ENCODE measurements at places on chromosomes 7 and 10. TPM values are rescaled to one million over a fixed set of nuclear protein-coding genes. Genes with fewer than 3 reads are reported as not detected.

- no peak for DNase-seq
These were observed 64.3 kb downstream of the ARID5B start for GRCh38 chr10:61965703-61966395.

- H3K27me3 ChIP-seq, result no peaks in the 10 kb centered on the region
- H3K4me3 ChIP-seq, result no peak overlapping the region
These were observed 243.1 kb downstream of the ARL4A start for GRCh38 chr7:12930534-12930933.

GRCh38 chr10:131947631-131948347 lies 33.9 kb downstream of the BNIP3 start:
- no peak for DNase-seq
- H3K4me1 ChIP-seq, result peaks cover 14% of the 10 kb centered on the region
- no peaks in the 10 kb centered on the region for H3K27me3 ChIP-seq
- H3K4me3 ChIP-seq, result no peak overlapping the region
- H3K27ac ChIP-seq, result no peak overlapping the region

FRMPD2 gene
- not detected for total RNA-seq

DNA sequence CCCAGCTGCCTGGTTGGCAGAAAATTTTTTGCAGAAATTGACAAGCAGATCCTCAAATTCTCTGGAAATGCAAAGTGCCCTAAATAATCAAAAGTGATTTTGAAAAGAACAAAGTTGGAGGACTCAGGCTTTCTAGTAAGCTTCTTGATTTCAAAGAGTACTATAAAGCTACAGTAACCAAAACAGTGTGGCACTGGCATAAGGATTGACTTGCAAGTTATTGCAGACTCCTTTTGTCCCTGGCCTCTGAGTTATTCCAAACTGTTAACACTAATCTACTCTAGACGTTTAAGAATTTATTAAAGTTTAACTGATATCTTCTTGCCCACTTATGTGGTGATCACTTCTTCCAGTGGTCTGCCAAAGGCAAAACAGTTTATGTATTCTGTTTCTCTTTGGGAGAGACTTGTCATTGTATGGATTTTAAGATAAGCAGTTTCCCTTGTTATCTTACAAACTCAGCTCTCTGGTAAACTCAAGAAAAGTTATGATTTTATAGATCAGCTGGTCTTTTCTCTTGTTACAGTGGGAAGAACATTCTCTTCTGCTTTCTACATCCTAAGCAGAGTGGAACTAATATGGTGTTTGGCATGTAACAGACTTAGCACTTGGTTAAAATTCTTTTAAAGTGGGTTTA lies 41.4 kb downstream of the LOXL4 start:
- no peaks in the 10 kb centered on the region for H3K36me3 ChIP-seq
- peaks cover 5% of the 10 kb centered on the region for H3K4me1 ChIP-seq
- H3K4me3 ChIP-seq, result no peak overlapping the region

DNA sequence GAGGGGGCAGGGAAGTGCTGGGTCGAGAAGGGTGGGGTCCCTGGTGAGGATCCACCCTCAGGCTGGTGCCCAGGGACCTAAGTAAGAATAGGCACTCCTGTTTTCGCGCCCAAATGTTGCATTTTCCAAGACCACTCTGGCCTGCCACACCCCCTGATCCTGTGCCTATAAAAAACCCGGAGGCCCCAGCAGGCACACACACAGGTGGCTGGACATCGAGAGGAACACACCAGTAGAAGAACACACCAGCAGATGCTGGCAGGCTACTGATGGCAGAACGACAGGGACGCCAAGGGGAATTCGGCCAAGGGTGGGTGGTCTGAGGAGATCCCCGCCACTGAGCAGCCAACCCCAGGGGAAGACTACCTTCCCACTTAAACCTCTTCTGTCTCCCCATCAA lies 633.9 kb upstream of the POT1 start:
- H3K4me3 ChIP-seq, result no peak overlapping the region
- H3K4me1 ChIP-seq, result no peaks in the 10 kb centered on the region
- H3K27me3 ChIP-seq, result no peaks in the 10 kb centered on the region
- no peak overlapping the region for H3K27ac ChIP-seq
- no peak for DNase-seq
- no peaks in the 10 kb centered on the region for H3K36me3 ChIP-seq

GRCh38 chr10:48667960-48668590 lies 16.6 kb upstream of the WDFY4 start:
- DNase-seq, result peak; percentile 89
- H3K27me3 ChIP-seq, result no peaks in the 10 kb centered on the region
- H3K27ac ChIP-seq, result no peak overlapping the region

TUBAL3 gene
- not detected for total RNA-seq

DNA sequence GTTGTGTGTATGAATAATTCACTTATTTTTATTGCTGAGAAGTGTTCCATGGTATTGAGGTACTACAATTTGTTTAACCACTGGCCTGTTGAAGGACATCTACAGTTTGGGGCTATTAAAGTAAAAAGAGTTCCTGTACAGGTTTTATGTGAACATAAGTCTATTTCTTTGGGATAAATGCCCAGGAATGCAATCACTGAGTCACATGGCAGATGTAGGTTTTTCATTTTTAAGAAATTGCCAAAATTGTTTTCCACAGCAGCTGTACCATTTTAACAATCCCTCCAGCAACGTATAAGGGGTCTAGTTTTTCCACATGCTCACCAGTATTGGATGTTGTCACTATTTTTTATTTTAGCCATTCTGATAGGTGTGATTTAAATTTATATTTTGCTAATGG lies 243.9 kb downstream of the TNS3 start:
- no peaks in the 10 kb centered on the region for H3K27me3 ChIP-seq
- no peak overlapping the region for H3K27ac ChIP-seq
- no peaks in the 10 kb centered on the region for H3K36me3 ChIP-seq
- no peak for DNase-seq
- no peak overlapping the region for H3K4me3 ChIP-seq

ZNF3 gene
- 21.6 TPM for total RNA-seq

GRCh38 chr10:131818510-131819234 lies 82.1 kb upstream of the PPP2R2D start:
- H3K4me3 ChIP-seq, result no peak overlapping the region
- no peaks in the 10 kb centered on the region for H3K36me3 ChIP-seq
- H3K27me3 ChIP-seq, result peaks cover 73% of the 10 kb centered on the region
- H3K4me1 ChIP-seq, result no peaks in the 10 kb centered on the region
- peak; percentile 86 for DNase-seq

Data from esophagus muscularis mucosa (tissue), 4 donors.